ENCODE measurements at places on chromosomes 3 and 15.

- no peak for DNase-seq
Observed at GRCh38 chr3:196047391-196048030, 34.4 kb downstream of the TFRC start.

DNA sequence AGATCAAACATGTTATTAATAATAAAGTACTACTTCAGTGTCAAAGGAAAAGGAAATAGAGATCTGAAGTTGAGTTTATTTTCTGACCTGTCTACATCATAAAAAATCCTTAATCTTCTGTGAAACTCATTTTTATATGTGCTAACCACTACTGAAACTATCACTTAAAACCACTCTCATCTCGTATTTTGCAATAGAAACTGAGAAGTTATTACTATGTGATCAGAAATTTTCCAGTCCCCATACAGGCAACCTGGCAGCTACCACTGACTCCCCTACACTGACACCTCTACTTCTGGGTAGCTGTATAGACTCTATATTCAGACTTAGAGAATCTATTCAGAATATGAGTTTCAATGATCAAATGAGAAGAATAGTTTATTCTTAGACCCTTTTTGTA, 8.3 kb downstream of the HDGFL3 start:
- no peak for DNase-seq

DNA sequence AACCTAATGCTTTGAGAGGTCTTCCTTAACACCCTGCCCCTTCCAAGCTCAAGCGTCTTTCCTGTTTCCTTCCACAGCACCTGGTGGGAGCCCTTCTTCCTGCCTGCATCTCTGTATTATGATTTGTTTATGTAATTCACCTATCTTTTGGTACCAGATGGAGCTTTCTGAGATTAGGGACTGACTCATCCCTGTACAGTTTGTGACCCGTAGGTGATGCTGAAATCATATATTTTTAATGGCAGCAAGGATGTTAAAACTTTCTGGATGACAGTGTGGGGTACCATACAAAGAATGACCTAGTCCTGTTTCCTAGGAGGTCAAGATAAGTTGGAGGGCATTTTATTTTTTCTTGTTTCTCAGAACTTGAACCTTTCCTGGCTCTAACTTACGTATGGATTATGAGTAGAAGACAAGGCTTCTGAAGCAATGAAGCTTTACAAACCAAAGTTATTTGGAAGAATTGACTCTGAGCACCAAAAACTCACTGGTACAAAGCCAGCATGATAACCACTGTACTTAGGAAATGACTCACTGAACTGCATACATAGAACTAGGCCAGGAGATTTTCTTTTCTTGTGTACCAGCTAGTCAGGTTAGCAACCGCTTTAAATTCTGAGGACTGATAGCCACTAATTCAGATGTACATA, 46.6 kb downstream of the HHLA2 start:
- no peak for DNase-seq

DNA sequence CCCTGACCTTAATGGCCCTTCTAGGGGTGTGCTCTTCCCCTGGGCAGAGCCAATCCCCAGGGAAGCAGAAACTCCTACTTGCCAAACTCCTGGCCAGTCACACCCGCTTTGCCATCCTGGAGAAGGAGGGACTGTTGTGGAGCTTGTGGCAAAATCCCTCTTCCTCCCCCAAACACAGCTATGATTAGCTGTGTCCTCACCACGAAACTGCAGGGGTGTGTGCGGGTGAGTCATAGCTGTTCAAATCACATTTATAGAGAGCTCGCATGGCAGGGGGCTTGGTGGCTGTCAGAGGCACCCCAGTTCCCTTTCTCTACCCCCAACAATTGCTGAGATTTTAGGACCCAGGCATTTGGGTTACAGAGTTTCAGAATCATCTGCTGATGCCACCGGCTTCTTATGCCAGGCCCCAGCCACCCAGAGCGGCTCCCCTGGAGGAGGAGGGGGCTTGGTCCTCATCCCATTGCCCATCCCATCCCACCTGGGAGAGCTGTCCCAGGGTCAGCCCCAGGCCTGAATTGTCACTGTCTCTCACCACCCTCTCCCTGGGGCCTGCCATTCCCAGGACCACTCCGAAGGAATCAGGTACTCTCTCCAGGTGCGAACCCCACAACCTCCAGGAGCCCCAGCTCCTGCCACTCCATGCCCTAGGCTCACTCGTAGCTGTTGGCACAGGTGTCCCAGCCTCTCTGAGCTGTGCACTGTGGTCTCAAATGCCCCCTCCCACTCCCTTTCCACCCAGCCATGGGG, 28.8 kb upstream of the MAGEF1 start:
- no peak for DNase-seq

DNA sequence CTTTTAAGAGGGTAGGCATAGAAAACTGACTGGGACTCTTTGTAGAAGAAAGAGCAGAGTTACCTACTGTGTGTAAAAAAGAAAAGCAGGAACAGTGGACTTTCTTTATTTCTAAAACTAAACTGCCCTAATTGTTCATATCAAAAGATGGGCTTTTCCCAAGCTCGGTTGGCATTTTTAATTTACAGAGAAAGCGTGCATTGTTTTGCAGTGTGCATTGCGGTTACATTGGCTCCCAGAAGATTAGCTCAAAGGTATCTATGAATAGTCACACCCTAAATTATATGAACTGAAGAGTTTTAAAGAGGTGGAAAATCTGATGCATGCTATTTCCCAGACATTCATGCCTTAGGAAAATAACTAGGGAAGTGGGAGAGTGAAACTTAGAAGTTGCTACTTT, 36.5 kb downstream of the MITF start:
- DNase-seq: no peak

Measured in central memory CD4-positive, alpha-beta T cell (primary cell).